ENCODE measurements at places on chromosomes 13 and 19.
A peak's percentile ranks its signal among the peaks of the same experiment; 100 is the strongest.

DNA sequence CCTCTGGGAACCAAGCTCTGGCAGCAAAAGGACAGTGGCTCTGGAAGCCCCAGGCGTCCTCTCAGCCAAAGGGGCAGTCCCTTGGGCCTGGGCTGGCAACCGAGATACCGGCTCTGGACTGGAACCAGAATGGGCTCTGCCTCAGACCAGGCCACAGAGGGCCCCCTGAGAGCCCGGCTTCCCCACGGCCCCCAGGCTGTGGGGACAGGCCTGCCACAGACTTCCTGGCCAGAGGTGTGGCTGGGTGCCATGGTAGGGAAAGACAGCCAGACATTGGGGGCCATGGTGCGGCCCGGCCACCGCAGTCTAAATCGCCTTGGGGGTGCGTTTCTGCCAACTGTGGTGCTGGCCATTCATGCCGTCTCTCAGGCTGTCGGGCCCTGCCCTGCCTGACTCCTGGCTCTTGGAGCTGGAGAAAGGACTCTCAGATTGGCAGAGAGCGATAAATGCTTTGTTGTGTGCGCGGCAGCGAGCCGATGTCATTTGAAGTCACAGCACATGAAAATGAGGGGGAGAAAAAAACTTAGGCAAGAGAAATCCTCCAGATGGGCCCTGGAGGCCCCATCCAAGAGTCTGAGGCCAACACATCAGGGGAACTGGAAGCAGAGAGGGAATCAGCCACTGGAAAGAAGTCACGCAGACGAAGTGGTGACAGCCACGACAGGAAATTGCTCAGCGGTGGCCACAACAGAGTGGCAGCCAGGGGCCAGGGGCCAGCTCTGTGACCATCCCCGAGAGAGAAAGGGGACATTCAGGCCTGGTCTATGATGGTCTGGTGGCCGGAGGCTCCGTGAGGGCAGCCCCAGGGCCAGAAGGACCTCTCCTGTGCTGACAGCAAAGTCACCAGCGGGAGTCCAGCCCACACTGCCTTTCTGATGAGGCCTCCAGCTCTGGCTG is 26.5 kb downstream of the SH3GL1 start:
- peak; percentile 51 for DNase-seq

DNA sequence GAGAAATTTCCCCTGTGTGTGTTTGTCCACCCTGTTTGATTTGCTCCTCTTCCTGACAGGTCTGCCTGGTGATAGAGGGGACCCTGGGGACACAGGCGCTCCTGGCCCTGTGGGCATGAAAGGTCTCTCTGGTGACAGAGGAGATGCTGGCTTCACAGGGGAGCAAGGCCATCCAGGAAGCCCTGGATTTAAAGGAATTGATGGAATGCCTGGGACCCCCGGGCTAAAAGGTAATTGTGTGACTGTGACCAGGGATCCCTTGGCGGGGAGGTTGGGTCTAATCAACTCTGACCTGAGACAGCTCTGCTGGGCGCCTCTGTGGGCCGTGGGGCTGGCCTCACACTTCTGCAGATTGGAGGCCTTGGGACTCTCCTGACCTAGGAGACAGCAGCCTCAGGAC is 81.4 kb downstream of the RAB20 start:
- no peak for DNase-seq

- no peak for DNase-seq
Observed at GRCh38 chr13:51763486-51763885, 40.5 kb downstream of the DHRS12 start.

DNA sequence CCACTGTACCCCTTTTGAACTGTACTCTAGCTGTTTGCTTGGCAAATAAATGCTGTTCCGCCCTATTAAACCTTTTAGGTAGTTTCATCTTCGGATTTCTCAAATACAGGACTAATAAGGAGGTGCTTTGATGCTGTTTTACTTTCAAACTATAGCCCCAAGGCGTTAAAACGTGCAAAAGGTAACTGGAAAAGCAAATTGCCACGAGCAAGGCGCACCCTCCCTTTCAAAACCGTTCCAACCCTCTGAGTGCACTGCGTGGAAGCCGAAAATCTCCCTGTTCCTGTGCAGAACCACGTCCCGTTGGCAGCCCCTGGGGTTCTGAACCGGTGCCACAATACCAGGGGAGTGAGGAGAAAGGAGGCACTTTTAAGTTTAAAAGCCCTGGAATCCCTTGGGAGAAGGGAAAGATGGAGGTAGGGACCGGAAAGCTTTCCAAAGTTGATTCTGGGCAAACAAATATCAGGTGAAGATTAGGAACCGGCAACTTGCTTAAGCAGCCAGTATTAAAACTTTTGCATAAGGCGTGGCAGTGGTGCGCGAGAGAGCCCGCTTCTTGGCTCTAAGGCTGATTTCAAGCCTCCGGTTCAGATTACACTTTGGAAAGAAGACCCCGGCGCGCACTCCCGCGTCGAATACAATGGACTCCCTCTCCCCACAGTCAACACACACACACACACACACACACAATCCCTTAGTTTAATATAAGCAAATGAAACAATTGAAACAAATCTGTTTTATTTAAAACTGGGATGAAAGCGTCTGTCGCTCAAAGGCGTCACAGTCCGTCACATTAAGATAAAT is 9.5 kb downstream of the POU4F1 start:
- no peak for DNase-seq

GRCh38 chr19:38785187-38785699 is 3.8 kb upstream of the LGALS7B start:
- no peak for DNase-seq

DNA sequence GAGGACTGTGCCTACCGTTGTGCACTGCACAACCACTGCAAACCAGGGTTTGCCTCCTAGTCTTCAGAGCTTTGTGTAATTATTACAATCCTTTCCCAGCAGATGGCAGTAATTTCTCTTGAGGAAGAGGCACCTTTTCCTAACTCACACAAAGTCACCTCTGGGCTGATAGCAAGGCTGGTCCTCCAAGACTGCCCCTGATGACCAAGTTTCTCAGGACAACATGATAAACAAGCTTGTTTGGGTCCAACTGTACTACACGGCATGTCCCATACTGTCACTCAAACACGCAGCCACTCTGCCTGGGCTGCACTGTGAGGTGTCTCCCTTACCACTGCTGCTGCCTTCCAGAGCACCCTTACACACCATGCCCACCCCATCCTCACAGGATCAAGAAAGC is 39.3 kb downstream of the RFXAP start:
- peak; percentile 15 for DNase-seq

DNA sequence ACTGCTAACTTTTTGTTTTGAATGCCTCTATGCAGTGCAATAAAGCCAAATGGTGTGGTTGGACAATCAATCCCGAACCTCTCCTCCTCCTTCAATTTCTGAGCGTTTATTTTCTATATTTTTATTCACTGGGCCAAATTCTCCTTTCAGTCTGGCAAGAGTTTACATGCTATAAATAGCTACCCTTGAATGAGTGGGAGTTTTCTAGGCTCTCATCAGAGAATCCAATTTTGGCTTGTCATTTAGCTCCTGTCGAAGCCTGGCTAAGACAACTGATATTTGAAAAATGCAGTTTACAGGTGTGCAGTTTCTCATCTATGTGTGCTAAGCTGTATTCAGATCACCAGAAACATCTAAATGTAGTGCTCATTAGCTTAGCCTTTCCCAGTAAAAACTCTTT is 61.8 kb downstream of the OLFM4 start:
- DNase-seq: no peak

DNA sequence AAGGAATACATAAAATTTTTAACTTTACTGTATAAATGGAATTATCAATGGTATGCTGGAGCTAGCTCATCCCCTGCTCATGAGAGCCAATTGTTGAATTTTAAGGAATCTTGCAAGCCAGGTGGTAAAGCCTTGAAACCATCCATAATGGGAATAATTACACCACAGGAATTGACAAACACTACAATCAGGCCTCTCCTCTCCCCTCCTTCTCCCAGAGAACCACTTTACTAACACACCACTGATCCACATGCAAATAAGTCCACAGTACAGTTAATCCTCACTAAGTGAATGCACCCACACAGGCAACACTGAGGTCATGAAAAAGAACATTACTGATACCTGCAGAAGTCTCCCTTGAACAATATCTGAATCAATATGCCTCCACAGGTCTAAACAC is 140.5 kb downstream of the KLF12 start:
- DNase-seq: no peak

DNA sequence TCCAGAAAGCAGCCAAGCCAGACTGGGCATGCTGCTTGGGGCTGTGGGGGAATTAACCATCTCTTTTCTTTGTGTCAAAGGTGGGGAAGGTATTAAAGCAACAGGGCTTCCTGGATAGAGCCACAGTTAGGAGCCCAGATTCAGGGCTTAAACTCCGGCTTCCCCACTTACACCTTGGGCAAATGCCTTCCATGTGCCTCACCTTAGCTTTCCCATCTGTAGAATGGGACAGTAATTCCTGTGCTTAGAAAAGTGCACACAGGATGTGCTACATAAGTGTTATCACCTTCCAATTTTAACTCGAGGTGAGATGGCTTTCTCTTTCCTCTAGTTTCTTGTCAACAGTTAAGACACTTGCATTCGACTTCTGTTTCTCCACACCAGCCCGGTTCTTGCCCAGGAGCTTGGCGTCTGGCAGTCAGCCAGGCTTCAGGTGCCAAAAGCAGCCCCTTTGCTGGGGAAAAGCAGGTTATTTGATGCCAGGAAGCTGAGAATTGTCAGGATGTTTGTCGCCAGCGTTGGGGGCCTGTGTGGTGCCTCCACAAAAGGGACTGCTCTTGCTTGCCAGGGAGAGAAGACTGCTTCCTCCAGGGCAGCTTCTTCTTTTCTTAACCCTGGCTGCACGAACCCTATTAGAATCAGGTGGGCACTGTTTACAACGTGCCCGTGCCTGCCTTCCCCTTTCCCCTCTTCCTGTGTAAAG is 79.2 kb downstream of the SIPA1L3 start:
- DNase-seq: no peak
